Panc1 (cell line): ENCODE measurements at places on chromosomes 2 and 18.

DNA sequence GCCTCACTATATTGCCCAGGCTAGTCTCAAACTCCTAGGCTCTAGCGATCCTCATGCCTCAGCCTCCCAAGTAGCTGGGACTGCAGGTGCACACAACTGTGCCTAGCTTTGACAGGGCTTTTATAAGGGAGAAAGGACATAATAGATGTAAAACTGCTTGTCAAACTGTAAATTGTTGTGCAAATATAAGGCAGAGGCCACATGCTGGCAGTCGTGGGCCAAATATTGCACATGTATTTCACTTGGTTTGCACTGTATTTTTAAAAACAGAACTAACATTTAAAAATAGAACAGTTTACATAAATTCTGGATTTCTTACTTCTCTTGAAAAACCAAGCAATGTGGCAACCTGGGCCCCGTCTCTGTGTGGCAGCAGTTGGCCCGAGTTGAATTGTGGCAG, 31.2 kb upstream of the MYO3B start:
- no peak for DNase-seq

DNA sequence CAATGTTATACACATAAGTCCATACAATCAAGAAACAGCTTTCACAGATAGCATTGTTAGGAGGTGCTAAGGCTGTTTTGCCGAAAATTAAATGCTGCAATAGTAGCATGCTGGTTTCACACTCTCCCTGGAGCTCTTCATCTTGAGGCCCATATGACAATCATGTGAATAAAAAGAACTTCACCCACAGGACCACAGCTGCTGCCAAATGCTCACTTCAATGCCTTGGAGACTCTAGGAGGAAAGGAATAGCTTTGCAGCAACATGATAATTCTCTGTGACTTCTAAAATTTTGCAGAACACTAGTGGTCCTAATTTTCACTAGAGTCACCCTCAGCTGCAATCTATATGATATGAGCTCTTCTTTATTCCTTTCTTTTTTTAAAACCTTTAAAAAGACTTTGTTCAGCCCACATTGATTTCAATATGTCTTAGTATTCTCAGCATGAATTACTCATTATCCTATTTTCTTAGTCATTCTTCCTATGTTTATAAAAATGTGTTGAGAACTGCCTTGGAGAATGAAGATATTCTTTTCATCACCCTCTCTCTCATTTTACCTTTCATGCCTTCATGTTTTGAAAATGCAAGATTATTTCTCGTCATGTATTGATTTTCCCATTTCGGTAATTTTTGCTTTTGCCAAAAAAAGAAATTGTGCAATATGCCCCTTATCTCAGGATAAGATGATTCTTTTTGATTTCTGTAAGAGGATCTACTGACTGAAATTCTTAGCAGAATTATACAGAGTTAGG, 108.2 kb downstream of the PDE1A start:
- no peak for DNase-seq

DNA sequence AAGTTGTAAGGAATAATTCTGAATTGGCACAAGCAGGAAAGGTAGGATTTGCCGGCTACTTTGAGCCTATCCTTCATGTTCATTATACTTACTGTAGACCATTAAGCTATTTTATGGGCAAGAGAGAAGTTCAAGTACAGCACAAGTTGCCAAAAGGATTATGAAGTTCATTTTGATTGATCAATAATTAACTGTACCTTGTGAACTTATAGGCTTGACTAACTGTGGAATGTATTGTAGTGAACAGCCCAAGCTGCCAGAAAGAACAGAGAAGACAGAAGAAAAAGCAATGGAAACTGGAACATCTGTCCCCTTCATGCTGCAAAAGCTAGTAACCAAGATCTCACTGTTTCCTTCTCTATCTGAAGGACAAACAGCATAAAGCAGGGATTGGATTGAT, 810.1 kb upstream of the ZEB2 start:
- DNase-seq, result no peak

DNA sequence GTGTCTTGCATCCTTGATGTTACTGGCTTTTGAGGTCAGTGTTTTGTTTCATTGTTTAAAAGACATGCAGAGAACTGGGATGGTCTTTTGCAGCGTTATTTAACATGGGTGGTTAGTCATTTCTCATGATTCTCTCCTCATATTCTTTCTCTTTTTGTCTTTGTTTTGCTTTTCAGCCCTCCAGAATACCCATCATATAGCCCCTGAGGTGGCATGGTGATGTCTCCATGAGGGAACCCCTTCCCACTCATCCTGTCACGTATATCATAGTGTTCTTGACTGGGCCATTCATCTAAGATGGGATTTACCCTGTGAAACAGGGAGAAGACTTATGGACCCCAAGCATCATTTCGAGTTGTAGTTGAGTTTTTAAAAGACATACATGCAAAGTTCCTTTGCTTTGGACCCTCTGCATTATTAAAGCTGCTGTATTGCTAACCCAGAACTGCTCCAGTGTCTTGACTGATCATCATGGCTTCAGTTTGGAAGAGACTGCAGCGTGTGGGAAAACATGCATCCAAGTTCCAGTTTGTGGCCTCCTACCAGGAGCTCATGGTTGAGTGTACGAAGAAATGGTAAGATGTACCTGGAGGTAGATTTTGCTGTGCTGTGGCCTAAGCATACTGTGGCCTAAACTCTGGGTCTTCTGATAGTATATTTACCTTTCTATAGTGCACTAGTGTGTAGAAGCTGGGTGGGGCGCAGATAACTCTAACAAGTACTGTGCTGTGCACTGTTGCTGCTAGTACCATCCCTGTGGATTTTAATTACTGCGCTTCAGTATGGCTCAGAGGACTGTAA, 1.4 kb downstream of the EHBP1 start:
- DNase-seq, result no peak

DNA sequence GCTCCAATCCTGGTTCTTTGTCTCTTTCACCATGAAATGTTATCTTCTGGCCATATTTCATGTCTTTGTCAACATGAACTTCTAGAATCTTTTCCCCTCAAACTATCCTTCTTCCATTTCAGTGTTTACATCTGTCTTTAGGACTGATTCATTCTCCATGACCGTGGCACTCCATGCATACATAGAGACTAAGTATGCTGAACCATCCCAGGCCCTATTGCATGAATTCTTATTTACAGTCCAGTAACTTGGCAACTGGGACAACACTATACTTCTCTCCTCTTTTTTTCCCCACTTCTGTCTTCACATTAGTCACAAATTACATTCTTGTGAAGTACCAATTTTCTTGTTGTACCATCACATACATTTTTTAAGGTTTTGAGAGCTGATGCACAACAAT, 109.8 kb upstream of the GALNT13 start:
- DNase-seq, result no peak

DNA sequence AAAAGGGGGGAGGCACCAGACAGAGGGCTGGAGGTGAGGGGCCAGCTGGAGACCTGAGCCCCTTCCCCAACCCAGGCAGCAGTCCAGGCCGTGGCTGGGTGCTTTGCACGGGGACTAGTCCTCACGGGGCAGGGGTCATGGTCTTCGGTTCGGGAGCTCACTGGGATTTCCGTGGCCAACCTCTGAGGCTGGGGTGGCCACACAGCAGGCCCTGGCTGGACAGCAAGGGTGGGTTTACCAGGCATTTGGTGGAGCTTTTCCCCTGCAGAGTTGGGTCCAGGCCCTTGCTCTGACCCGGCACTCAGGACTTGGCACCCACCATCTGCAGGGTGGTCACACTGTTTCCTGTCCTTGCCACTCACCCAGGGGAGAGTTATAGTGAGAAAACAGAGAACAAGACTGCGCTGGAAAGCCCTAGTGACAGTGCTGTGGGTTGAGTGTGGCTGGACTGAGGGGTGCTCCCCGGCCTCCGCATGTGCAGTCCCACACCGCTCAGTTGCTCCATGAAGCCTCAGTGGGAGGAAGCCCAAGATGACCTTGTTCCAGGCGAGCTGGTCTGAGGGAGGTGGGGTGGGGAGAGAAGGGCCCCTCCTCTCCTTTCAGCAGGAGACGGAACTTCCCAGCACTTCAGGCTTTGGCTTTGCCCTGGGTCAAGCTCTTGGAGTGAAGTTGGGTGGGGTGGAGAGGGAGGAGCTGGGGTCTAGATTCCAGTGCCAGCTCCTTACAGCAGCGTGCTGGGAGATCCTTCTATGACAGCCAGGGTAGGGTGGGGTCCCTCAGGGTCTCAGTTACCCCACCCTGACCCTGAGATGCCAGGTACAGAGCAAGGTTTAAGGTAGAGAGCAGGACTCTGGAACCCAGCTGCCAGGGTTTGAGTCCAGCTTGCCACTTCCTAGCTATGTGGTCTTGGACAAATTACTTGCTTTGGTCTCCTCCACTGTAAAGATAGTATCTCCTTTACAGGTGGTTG, 219.8 kb downstream of the DYSF start:
- DNase-seq, result no peak

- DNase-seq, result no peak
Measured at GRCh38 chr2:20080428-20080827, 29.0 kb upstream of the LAPTM4A start.

DNA sequence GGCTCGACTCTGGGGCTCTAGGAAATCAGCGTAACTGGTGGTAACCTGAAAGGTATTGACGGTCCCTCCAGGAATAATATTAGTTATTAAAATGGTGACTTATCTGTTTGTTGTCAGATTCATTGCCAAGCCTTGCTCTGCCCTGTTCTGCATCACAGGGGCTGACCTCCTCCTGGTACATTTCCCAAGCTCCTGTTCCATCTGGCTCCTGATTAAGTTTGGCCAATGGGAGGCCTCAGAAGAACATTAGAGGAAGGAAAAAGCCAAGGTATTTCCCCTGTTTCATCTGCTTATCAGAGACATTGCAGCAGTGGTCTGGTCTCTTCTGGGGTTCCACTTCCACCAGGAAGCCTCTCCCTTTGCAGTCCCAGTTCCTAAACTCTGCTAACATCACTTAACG, 527.0 kb downstream of the TNS1 start:
- no peak for DNase-seq

DNA sequence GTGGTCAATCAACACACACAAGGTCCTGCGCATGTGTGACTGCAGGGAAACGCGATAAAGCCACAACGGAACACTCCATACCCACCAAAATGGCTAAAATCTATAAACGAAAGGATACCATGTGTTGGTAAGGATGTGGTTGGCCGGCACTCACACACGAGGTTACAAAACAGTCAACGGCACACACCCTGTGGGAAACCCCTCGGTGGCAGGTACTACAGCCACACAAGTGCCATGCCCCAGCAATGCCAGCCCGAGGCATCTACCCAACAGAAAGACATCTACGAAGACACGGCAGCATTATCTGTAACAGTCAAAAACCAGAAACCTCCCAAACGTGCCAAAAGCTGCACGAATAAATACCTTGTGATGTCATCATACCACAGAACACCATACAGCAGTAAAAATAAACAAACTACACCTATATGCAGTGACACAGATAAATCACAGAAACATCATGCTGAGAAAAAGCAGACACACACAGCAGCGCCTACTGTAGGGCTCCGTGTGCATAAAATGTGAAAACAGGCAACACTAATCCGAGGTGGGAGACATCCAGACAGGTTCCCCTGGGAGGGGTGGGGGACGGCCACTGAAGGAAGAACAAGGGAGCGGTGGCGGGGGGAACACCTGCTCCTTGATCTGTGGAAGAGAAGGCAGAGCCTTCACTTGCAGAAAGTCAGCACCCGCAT, 36.7 kb downstream of the HDAC4 start:
- no peak for DNase-seq

GRCh38 chr2:64177315-64177714, 33.1 kb upstream of the PELI1 start:
- DNase-seq, result no peak

DNA sequence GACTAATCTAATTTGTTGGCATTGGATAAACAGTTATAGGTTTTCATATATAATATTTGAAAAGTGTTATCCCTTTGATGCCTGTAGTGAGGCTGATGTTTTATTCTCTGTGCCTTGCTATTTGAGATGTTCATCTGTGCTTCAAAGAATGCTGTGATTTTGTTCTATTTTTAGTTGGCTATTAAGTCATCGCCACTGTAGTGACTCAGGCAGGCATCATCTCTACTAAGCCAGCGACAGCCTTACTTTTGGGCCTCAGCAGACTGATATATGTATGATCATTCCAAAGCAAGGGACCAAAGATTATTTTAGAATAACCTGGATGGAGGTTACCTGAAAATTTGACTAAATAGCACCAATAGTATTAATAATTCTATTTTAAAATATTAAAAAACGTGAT, 1674.5 kb upstream of the NXPH2 start:
- DNase-seq, result peak; percentile 48

GRCh38 chr2:58698620-58699019, 457.5 kb upstream of the FANCL start:
- DNase-seq, result no peak

GRCh38 chr2:95351598-95351915, 51.0 kb upstream of the FAHD2A start:
- DNase-seq, result no peak

GRCh38 chr2:220460257-220460985, 833.0 kb downstream of the SLC4A3 start:
- DNase-seq, result no peak

GRCh38 chr18:26556573-26556972, 8.2 kb upstream of the KCTD1 start:
- DNase-seq, result no peak

- no peak for DNase-seq
Measured at GRCh38 chr18:13556502-13556901, 169.9 kb downstream of the FAM210A start.
